ENCODE measurements at places on chromosomes 2 and 18.

GRCh38 chr2:41320491-41320890 lies 727.3 kb upstream of the PKDCC start:
- H3K27me3 ChIP-seq, result no peaks in the 10 kb centered on the region
- no peak for DNase-seq
- H3K4me1 ChIP-seq, result no peaks in the 10 kb centered on the region
- H3K4me3 ChIP-seq, result no peak overlapping the region
- H3K27ac ChIP-seq, result no peak overlapping the region

DNA sequence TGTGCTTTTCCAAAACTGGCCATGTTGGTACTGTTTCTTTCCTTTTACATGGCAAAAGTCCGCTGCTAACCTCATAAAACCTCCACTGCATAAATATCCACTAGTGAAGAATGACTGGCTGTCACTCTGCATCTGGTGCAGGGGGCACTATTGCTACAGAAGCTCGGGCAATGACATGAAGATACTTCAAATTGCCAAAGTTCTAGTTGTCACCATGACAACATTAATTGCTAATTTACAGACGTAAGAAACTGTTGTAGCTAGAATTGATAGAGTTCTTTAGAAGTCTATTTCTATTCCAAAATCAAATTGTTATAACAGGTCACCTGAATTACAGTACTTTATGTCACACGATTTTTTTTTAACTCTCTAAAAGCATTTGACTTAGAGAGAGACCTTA lies 845 bp downstream of the CFAP210 start:
- H3K36me3 ChIP-seq, result peaks cover 7% of the 10 kb centered on the region
- no peaks in the 10 kb centered on the region for H3K27me3 ChIP-seq
- peaks cover 5% of the 10 kb centered on the region for H3K4me1 ChIP-seq
- DNase-seq, result no peak
- peak overlapping the region; percentile 74 for H3K4me3 ChIP-seq

DNA sequence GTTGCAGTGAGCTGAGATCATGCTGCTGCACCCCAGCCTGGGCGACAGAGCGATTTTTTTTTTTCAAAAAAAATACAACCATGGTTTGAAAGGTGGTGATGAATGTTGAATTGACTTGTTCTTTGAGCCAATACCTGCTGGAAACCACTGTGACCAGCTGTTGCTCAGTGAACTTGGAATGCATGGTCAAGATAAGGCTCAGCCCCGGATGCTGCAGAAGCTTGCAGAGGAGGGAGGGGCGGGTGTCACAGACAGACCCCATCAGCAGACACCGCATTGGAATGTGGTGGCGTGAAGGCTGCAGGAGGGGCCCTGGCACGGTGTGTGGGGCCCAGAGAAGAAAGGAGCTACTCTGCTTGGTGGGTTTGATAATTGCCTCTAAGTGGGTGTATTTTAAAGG lies 91.6 kb downstream of the ITGB1BP1 start:
- no peaks in the 10 kb centered on the region for H3K36me3 ChIP-seq
- H3K27me3 ChIP-seq, result no peaks in the 10 kb centered on the region
- no peak overlapping the region for H3K27ac ChIP-seq
- H3K4me3 ChIP-seq, result no peak overlapping the region

DNA sequence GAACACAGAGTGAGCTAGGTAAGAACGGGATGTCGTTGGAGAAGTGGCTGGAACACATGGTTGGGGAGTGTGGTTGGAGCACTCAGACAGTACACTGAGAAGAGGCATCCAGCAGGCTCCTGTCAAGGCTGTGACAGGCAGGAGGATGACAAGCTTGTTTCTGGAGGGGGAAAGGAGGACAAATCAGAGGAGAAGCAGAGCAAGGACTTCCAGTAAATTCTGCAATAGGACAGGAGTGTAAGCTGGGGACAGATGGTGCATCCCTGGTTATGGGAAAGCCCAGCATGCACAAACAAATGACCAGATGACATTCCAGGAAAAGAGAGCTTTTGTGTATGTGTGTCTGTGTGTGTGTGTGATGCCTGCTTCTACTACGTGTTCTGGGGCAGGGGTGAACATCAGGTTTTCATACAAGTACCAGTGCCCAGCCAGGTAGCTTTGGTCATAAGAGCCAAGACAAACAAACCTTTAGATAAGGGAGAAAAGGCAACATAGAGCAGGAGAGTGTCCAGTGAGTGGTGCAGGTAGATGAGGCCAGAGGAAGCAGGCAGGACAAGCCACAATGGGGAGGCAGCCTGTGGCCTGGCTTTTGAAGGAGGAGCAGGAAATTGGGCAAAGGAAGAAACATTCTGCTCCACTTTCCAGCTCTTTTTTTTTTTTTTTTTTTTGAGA lies 32.1 kb upstream of the MAPK4 start:
- H3K27me3 ChIP-seq, result no peaks in the 10 kb centered on the region
- H3K27ac ChIP-seq, result no peak overlapping the region
- H3K4me1 ChIP-seq, result no peaks in the 10 kb centered on the region
- H3K36me3 ChIP-seq, result no peaks in the 10 kb centered on the region
- DNase-seq, result no peak

DNA sequence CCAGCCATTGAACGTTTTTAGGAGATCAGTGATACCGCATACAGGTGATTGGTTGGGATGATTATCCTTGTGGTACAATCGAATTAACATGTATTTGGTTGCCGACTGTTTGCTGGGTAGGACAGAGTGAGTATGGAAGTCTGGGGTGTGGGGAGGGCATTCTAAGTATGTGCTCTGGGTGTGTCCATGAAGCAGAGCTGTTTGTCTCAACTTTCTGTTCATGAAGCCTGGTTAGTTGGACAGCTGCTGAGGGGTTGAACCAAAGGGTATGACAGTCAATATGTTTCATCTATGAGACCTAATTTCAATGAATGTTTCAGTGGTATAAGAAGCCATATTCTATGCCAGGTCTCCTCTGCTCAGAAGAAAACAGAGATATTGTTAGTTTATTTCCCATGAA lies 21.9 kb upstream of the SPTBN1 start:
- peaks cover 49% of the 10 kb centered on the region for H3K4me1 ChIP-seq
- no peak for DNase-seq
- H3K4me3 ChIP-seq, result no peak overlapping the region
- H3K27ac ChIP-seq, result no peak overlapping the region
- no peaks in the 10 kb centered on the region for H3K36me3 ChIP-seq

GRCh38 chr2:144379851-144380311 lies 140.0 kb downstream of the ZEB2 start:
- DNase-seq, result no peak
- peaks cover 9% of the 10 kb centered on the region for H3K4me1 ChIP-seq
- H3K36me3 ChIP-seq, result no peaks in the 10 kb centered on the region
- no peak overlapping the region for H3K27ac ChIP-seq

DNA sequence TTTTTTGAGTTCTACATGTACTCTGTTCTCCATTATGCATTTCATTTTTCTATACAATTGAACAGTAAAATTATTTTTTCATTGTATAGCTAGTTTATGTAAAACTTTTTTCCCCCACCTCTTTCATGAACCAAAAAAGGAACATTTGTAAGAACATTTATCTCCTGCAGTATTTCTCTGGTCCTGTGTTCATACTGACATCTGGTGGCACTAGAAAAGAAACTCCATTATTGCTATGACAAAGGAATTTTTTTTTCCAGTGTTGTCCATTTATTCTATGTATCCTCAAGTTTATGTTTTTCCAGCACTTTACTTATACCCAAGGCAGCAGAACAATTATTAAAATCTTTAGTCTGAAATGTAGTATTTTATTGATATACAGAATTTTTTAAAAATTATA lies 27.4 kb upstream of the CHAC2 start:
- no peak for DNase-seq
- H3K36me3 ChIP-seq, result no peaks in the 10 kb centered on the region
- no peaks in the 10 kb centered on the region for H3K27me3 ChIP-seq
- no peak overlapping the region for H3K4me3 ChIP-seq

GRCh38 chr2:88350331-88351248 lies 101.9 kb downstream of the FOXI3 start:
- peak; percentile 27 for DNase-seq
- no peak overlapping the region for H3K27ac ChIP-seq
- no peak overlapping the region for H3K4me3 ChIP-seq
- H3K36me3 ChIP-seq, result no peaks in the 10 kb centered on the region
